ENCODE measurements at places on chromosomes 16 and 17.

- no peak for DNase-seq
Measured at GRCh38 chr17:67281743-67282142, 36.7 kb upstream of the HELZ start.

- DNase-seq: no peak
Measured at GRCh38 chr17:17666111-17666714, 15.0 kb upstream of the RAI1 start.

- DNase-seq: no peak
Measured at GRCh38 chr17:47165137-47165536, 24.0 kb downstream of the CDC27 start.

GRCh38 chr16:53999841-54000240 lies 286.7 kb downstream of the IRX3 start:
- no peak for DNase-seq

DNA sequence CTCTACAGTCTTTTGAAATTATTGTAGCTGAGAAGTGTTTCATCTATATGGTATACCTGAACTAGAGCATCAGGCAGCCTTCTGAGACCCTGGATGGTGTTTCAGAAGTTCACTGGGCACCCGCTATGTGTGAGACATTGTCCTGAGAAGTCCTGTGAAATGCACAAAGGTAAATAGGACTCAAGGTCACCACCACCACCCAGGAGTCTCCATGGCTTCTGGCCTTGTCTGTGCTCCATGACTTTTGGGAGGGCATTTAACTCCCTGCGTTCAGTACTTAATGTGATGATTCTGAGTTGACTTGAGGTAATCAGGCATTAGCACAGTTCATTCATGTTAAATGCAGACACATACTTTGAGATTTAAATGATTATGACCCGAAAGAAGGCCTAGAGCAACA lies 1.1 kb downstream of the MLYCD start:
- DNase-seq: no peak

DNA sequence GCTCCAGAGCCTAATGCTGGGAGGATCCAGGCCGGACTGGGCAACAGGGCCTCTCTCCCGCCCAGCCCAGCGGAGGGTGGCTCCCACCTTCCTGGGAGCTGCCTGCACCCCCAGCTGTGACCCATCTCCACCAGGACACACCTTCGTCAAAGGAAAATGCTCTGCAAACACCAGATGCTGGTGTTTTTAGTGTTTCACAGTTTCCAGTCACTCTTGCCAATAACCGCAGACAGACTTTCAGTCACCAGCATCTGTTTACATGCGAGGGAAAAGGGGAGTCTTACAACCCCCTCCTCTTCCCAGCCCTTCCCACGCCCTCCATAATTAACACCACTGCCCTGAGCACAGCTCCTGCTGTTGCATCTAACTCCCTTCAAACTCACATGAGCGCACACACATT lies 25.3 kb downstream of the KLHDC4 start:
- DNase-seq: no peak

- peak; percentile 71 for DNase-seq
Measured at GRCh38 chr17:78132084-78132676, 1.6 kb downstream of the TMC8 start.

- DNase-seq: no peak
Measured at GRCh38 chr17:34203018-34203638, 52.0 kb upstream of the CCL2 start.

DNA sequence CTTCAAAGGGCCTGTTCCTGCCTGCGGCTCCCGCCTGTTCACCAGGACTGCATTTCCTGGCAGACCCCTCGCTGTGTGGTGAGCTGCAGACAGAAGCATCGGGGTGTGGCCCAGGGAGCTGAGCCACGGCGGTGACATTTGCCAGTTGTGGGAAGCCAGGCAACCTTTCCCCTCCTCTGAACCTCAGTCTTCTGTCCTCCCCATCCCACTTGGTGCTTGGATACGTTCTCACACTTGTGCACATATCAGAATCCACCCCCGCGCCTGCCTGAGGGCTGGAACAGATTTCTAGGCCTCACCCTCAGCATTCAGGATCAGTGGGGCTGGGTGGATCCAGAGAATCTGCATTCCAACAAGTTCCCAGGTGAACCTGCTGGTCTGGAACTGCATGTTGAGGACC lies 63.5 kb downstream of the CRISPLD2 start:
- DNase-seq: no peak

DNA sequence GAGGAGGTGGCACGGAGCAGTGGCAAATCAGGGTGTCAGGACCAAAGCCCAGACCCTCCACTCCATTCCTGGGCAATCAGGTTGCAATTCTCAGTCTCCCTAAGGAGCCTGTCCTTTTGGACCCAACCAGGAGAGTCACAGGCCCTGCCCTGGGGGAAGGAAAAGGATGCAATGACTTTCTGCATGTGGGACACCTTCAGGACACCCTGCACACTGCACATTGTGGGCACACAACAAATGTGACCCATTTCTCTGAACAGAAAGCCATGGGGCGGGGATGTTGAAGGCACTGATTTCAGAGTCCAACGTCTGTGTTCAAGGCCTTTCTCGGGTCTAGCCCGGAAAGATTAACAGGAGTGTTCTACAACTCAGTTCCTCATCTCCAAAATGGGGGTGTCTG lies 286.2 kb upstream of the FOXF1 start:
- DNase-seq: no peak

DNA sequence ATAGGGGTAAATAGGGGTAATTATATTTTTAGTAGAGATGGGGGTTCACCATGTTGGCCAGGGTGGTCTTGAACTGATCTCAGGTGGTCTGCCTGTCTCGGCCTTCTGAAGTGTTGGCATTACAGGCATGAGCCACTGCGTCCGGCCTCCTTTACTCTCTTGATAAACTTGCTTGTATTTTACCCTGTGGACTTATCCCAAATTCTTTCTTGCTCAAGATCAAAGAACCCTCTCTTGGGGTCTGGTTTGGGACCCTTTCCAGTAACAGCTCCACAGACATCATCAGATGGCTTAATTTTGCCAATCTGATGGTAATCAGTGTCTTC lies 5.6 kb upstream of the C1QTNF1 start:
- DNase-seq: no peak

- DNase-seq: no peak
Measured at GRCh38 chr17:81960130-81960958, 643 bp downstream of the NOTUM start.

- no peak for DNase-seq
Measured at GRCh38 chr17:56636265-56636664, 42.8 kb downstream of the NOG start.

GRCh38 chr16:88047462-88047861 lies 96.2 kb downstream of the BANP start:
- no peak for DNase-seq

DNA sequence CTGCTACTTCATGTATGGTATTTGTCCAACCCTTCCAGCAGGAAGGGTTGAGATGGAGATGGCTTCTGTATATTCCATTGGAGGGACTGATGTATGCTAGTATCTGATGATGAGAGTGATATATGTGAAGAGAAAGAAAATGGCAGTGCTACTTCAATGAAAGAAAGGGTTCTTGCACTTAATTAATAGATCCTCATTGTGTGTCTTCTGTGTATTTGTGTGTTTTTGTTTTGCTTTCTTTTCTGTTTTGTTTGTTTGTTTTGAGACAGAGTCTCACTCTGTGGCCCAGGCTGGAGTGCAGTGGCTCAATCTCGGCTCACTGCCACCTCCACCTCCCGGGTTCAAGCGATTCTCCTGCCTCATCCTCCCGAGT lies 61.2 kb upstream of the CRYM start:
- DNase-seq: no peak

GRCh38 chr17:79340333-79341221 lies 266.0 kb downstream of the ENGASE start:
- no peak for DNase-seq

DNA sequence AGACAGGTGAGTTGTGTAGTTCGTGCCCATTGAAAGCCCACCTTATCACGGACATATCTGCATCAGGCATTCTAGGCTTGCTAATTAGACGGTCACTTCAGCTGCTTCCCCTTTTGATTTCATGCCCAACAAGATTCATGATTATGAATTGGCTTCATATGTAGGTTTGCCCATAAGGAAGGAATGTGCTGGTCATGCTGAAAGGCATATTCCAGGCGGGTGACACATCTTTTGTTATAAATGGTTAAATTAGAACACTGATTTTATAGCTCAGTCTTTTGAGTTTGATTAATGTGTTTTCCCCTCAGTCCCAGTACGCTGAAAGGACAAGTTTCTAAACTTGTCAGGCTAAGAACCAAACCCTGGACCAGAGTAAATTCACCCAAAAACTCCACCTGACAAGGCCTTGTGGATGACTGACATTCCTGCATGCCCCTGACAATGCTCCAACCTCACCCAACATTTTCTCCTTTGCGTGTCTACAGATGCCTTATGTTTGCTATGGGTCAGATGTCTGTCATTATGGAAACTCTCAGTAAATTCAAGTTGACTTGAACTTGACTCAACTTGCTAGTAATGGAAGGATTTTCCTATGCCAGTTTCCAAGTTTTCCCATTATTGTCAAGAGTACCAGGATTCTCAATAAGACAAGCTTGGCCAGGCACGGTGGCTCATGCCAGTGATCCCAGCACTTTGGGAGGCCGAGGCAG lies 421.9 kb downstream of the PMP22 start:
- no peak for DNase-seq

DNA sequence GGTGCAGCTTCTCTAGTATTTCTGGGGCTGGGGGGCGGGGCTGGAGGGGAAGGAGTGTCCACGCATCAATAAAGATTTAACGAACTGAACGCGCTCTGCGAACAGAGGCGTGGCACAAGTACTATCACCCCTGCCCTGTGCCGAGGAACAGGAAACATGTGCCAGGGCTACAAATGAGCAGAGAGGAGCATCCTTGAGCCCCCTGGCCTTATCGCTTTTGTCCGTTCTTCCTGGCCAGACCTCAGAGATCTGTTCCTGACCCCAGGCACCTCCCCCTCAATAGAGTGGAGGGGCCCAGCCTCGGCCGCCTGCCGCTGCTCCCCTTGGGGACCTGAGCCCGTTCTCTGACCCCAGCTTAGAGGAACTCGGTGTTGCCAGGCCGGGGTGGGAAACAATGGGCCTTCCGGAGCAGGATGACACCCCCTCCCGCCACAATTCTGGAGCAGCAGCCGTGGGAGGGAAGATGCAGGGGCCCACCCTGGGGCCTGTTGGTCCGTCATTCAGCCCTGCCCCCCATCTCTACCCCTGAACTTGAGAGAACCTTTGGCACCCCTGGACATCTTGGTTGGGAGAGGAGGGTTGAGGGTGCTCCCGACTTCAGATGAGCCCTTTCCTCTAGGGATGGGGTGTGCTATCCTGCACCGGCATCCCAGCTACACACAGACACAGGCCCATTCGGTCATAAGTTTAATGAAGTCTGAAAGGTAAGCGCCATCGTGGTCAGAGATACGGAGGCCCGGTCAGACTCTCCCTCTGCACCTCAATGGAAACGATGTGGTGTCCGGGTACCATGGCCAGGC lies 1.1 kb downstream of the NAA38 start:
- DNase-seq: no peak

GRCh38 chr17:61363601-61364462 lies 35.8 kb upstream of the TBX2 start:
- no peak for DNase-seq
